ENCODE measurements at places on chromosomes 6 and 20.

DNA sequence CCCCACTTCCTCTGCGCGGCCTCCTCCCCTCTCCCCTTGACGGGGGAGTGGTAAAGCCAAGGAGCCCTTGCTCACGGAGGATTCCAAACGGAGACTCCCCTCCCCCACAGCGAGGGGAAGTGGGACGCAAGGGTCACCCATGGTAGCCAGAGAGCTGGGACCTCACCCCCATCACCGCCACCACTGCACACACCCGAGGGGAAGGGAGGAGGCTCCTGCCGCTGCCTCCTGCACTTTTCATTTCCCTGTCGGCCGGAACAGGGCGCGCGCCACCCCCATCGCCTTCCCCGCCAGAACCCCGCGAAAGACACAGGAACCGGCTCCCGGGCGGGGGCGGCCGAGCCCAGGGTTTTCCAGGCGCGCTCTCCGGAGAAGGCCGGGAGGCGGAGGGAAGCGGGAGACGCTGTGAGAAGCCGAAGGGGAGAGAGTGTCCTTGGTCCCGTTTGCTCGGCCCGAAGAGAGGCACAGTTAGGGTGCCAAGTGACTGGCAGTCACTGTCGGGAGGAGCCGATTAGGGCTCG is 789 bp downstream of the CCND3 start:
- DNase-seq = peak; percentile 70

- DNase-seq = no peak
These were observed 23.9 kb downstream of the SUN5 start for GRCh38 chr20:32980131-32980941.

GRCh38 chr6:11428371-11428770 is 109.2 kb upstream of the TMEM170B start:
- DNase-seq = no peak

DNA sequence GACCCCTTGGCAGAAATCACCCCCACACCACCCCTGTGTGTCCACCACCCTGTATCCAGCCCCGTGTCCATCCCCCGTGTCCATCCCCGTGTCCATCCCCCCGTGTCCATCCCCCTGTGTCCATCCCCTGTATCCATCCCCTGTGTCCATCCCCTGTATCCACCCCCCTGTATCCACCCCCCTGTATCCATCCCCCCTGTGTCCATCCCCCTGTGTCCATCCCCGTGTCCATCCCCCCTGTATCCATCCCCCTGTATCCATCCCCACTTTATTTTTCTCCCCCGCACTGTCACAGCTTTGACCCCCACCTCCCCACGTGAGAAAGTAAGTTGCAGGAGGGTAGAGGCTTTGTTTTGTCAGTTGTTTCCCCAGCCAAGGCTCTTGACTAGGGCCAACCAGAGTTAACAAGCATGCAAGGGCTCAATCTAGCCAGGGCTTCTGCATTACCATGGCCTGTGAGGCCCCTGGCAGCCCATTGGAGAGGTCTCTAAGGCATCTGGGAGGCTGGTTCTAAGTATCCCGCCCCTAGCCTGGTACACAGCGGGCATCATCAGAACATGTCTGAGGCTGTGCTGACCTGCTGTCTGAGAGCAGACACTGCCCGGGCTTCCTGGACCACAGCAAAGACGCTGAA is 18.1 kb upstream of the SIRPA start:
- no peak for DNase-seq

GRCh38 chr6:160837146-160837545 is 135.1 kb downstream of the PLG start:
- DNase-seq = no peak

DNA sequence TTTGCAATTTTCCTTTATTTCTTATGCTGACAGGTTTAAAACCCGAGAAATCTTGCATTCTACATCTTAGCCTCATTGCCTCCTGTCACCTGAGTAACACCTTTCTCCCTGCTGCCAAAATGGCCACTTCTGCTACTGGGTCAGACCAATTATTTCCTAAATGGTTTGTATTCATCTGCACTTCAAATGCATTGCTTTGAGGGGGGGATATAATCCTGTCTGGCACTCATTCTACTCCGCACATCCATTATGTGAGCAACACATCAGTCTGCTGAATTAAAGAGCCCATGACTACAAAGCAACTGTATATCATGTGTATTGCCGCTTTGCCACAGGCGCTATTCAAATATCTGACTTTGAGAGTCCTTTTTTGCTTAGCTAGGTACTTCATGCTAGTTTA is 141.6 kb upstream of the TSHZ2 start:
- no peak for DNase-seq

DNA sequence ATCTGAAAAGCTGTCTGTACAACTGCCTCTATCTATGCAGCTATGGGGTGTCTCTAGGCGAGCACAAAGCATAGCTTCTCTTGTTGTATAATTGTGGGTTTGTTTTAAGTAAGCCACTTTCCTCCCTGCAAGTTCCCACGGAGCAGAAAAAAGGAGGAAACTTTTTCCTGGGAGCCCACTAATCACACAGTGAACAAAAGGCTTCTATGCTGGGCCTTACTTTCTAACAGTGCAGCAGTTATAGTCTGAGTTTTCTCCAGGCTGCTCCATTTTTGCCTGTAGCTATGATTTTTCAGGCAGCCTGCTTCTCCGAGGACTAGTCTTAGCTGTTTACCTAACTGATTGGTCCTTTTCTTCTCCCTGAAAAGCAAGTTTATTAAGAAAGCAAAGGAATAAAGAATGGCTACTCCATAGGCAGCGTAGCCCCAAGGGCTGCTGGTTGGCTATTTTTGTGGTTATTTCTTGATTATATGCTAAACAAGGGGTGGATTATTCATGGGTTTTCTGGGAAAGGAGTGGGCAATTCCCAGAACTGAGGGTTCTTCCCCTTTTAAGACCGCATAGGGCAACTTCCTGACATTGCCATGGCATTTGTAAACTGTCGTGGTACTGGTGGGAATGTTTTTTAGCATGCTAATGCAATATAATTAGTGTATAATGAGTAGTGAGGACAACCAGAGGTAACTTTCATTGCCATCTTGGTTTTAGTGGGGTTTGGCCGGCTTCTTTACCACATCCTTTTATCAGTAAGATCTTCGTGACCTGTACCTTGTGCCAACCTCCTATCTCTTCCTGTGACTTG is 84.3 kb downstream of the OPRM1 start:
- DNase-seq = no peak

GRCh38 chr6:44892579-44892978 is 435.6 kb upstream of the RUNX2 start:
- DNase-seq = no peak

DNA sequence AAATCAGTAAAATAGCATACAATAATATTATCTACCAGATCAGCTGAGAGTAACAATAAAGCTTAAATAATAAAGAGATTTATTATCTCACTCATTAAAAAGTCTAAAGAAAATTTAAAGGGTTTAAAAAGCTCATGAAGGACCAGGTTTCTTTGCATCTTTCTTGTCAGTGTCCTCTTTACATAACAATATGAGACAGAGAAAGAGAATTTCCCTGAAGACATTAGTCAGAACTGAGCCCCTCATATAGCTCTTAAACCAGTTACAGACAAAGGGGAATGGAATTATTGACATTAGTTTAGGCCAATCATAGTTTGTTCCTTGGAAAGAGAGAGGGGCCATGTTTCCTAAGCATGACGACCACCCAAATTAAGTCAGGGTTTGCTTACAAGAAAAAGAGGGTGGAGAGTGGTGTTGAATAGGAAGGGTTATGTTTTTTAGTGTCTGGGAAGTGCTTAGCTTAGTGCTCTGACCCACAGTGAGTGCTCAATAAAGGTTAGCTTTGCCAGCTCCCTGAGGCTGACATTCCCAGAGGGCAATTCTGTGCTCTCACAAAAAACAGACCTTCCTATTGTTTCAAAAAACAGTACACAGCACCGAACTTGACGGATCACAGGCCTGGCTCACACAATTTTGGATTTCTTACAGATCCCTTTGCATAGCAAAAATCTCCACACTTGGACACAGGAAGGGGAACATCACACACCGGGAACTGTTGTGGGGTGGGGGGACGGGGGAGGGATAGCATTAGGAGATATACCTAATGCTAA is 3.6 kb upstream of the PLCB1 start:
- no peak for DNase-seq

DNA sequence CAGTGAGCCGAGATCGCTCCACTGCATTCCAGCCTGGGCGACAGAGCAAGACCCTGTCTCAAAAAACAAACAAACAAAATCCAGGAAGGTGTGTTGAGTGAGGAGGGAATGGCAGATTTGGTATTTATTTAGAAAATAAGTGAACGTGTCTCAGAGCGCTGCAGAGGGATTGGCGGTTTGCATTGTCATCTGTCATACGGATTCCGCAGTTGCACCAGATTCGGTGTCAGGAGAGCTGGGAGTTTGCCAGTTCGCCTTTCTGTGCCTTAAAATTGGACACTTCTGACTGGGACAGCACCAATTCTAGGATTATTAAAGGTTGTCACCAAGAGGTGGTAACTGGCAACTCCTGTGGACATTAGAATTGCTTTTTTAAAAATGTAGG is 912 bp downstream of the SNRNP48 start:
- no peak for DNase-seq

DNA sequence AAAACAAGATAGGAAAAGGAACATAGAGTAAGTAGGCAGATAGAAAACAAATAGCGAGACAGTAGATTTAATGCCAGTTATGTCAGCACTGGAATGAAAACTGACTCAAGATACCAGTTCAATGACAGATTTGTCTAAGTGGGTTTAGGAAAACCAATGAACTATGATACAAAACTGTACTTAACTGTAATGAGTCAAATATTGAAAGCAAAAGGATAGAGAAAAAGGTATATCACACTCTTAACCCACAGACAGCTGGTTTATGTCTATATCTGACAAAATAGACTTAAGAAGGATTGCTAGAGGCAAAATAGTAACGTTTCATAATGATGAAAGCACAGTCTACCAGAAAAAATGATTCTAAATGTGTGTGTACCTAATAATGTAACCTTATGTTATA is 38.2 kb downstream of the ATRN start:
- DNase-seq = no peak

DNA sequence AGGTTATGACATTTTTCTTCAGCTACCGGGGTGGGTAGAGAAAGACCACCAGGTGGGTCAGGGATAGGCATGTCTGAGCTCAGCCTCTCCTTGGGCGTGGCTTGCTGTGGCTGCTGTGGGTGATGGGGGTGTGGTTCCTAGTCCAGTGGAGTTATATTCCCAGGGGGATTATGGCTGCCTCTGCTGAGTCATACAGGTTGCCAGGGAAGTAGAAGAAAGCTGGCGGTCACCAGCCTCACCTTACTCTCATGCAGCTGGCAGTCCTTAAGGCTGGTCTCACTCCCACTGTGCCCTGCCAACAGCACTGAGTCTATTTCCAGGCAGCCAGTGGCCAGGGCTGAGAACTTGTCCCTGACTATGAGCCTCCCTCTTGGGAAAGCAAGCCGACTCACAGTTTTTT is 130.0 kb downstream of the SCP2D1 start:
- no peak for DNase-seq

- no peak for DNase-seq
These were observed 42.8 kb downstream of the RREB1 start for GRCh38 chr6:7150381-7151064.

DNA sequence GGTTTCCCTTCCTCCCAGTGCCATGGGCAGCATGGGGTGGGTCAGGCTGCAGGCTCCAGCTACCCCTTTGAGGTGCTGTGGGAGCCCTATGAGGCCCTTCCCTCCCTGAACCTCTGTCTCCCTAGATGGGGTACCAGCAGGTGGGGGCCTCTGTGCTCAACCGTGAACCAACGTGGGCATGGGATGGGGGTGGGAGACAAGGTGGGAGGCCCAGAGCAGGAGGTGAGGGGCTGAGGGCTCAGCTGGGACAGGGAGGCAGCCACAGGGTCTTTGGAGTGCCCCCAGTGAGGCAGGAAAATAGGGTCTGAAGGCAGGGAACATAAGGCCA is 33.3 kb downstream of the SUN5 start:
- no peak for DNase-seq

DNA sequence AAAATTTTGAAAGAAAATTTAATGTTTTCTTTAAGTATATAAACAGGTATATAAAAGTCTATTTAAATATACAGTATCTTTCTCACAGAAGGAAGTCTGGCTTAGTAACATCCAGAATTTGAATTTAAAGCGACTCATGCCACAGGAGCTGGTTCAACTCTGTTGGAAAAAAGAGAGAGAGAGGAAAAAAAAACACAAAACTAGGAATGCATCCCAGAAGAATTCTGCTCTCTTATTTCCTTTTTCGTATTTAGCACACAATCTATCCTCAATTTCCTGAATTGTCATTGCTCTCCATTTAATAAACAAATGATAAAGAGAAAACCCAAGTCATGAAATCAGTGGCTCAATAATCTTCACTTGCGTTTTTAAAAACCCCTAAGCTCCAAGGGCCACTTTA is 107.5 kb upstream of the SCAF8 start:
- no peak for DNase-seq

GRCh38 chr20:1816384-1817381 is 78.5 kb upstream of the SIRPA start:
- no peak for DNase-seq

DNA sequence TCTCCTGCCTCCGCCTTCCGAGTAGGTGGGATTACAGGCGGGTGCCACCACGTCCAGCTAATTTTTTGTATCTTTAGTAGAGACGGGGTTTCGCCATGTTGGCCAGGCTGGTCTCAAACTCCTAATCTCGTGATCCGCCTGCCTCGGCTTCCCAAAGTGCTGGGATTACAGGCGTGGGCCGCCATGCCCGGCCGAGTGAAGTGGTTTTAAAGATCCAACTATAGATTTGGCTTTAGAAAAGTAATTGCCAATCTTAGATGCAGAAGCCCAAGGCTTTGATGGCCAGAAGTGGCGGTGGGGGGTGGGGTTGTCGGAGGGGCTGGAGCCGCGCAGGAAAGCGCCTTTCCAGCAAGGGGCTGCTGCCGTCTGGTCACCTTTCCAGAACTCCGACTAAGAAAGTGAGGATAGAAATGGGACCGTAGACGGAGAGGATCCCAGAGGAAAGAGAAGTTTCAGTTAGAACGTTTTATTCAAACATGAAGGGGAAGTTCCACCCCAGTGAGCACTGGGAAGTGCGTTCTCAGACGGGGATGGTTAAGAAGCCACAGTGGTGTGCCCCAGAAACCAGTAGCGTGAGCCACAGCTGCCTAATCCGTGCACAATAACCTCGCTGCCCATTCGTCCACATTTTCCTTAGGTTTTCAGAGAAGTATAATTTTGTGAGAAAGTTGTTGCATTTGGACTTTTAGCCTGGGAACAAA is 69.7 kb downstream of the DLL1 start:
- no peak for DNase-seq

GRCh38 chr6:5379647-5380242 is 118.4 kb downstream of the FARS2 start:
- no peak for DNase-seq

DNA sequence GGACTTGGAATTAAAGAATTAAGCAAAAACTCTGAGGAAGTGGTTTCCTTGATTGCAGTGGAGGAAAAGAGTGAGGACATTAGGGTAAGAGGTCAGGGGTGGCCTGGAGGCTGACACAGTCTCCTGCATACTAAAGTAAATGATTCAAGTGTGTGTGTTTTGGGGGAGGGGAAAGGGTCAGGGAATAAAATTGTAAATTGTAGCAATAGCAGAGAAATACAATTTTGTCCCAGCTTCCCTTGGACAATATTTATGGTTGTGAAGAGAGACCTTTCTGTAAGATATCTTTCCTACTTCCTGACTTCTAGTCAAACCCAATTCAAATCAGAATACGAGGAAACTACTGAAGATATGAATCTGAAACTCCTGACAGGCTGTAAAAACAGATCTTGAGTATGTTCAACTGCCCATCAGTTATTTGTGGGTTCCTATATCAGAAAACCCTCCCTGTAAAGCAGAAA is 143.4 kb upstream of the HMGN3 start:
- no peak for DNase-seq

- no peak for DNase-seq
These were observed 3.2 kb upstream of the KIAA0408 start for GRCh38 chr6:127462376-127462775.

GRCh38 chr6:40722553-40723258 is 135.5 kb upstream of the LRFN2 start:
- DNase-seq = no peak

All from CD8-positive, alpha-beta memory T cell (primary cell).